Stimulated activated CD8-positive, alpha-beta memory T cell treated with anti-CD3 and anti-CD28 coated beads, Interleukin-7, amount 100 ng/mL, for 48 hours (primary cell): ENCODE measurements at places on chromosomes 2 and 18.

- no peak for DNase-seq
Observed at GRCh38 chr2:203685081-203685621, 21.3 kb upstream of the CD28 start.

DNA sequence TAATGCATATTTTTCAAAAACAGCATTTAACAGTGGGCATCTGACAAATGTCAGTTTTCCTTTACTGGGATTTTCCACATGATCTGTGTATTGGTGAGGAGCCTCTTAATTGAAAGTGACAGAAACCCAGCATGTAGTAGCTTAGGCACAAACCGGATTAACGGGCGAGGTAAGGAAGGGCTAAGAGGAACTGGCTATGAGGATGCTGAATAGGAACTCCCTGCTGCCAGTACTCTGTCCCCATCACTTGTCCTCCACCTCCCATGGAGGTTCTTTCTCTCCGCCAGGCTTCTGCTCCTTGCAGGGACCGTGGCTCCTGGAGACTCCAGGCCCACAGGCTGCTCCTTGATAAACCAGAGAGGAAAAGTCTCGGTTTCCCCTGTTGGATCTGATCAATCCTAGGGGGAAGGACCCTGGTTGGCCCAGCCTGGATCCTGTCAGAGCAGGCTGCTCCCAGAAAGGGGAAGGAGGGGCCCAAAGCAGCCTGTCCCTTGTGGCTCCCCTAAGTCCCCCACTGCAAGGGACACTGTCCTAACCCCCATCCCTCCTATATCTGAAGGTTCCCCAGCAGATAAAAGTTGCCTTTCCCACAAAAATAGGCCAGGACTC lies 10.3 kb downstream of the TEX44 start:
- DNase-seq, result no peak

GRCh38 chr2:53515435-53516332 lies 251.9 kb upstream of the CHAC2 start:
- DNase-seq, result no peak

- DNase-seq, result no peak
Observed at GRCh38 chr2:83633423-83633822, 825.7 kb downstream of the SUCLG1 start.

GRCh38 chr2:159226059-159226461 lies 60.4 kb downstream of the WDSUB1 start:
- DNase-seq, result peak; percentile 13

- DNase-seq, result no peak
Observed at GRCh38 chr18:50044402-50044801, 150.5 kb downstream of the MYO5B start.

DNA sequence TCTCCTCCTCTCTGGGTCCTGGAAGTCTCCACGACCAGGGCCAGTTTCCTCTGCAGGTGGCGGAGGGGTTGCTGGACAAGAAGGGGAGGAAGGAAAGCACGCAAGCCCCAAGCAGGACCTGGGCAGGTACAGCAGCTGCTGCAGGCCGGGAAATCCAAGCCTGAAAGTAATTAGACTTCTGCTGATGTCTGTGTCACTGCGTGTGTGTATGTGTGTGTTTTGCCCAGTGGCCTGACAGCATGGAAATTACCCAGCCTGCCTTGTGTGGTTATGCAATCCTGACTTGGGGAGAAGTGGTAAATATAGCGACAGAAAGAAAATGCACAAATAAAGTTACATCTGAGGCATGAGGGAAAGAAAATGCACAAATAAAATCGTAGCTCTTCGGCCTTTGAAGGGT lies 121.8 kb upstream of the ZBTB14 start:
- no peak for DNase-seq

GRCh38 chr18:23765931-23766330 lies 76.7 kb downstream of the LAMA3 start:
- no peak for DNase-seq

DNA sequence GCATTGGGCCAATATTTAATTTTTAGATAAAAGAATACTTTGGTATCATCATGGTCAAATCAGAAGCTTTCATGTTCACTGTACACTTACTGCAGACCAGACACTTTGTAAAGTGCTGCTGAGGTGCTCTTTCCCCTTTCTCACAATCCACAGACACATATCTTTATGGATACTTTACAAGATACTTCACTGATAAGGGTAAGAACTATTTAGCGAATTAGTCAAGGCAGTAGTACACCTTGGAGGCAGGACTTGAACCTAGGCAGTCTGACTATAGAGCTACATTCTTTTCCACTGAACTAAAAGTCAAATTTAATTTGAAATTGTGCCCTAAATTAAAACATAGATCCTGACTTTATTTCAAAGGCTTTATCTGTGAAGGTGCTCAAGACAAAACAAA lies 60.2 kb downstream of the COBLL1 start:
- no peak for DNase-seq
